ENCODE measurements at places on chromosomes 13 and 19.

GRCh38 chr19:6216996-6217751 lies 62.6 kb downstream of the MLLT1 start:
- DNase-seq = no peak

GRCh38 chr19:16921766-16922591 lies 33.2 kb downstream of the F2RL3 start:
- no peak for DNase-seq

GRCh38 chr13:45269204-45269603 lies 68.4 kb upstream of the KCTD4 start:
- no peak for DNase-seq

DNA sequence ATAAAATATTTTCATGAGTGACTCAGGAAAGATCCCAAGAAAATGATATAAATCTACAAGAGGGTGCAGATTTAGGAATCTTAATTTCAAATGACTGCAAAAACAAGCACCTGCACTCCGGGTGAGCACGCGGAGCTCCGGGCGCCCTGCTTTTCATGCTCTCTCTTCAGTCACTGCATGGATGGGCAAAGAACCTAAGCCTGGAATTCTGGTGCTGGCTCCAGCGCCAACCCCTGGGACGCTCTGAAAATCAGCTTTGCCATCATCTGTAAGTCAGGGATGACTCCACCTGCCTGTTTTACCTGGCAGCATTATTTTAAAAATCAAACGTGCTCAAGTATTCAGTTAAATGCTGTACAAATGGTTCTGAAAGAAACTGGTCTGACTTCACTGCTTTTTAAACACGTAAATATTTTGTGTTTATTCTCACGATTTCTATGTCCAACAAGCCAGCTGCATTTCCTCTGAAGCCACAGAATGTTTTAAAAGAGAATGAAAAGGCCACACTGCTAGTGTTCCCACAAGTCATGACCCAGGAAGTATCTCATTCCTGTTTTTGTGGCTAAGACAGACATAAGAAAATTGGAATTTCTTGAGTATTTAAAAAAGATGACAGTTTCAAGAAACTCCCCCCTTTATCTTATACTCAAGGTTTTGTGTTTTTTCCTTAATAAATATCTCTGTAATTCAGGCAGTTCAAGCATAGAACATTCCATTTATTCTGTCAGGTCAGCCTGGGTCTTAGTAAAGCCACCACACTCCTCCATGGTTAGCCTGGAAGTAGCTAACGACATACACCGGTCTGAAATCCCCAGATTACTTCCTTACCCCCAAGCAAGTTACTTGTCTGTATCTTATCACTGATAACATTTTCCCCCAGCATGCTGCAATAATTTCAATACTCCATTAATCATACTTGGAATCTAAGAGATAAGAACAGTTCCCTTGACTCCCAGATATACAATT lies 81.1 kb downstream of the COL4A1 start:
- DNase-seq = no peak

GRCh38 chr13:110643324-110643723 lies 28.0 kb downstream of the NAXD start:
- DNase-seq = no peak

GRCh38 chr19:33796164-33796875 lies at the start of gene KCTD15:
KCTD15 (plus strand) TSS chr19:33796870; CDS start chr19:33800455, 3,585 bp downstream.
- peak; percentile 37 for DNase-seq

DNA sequence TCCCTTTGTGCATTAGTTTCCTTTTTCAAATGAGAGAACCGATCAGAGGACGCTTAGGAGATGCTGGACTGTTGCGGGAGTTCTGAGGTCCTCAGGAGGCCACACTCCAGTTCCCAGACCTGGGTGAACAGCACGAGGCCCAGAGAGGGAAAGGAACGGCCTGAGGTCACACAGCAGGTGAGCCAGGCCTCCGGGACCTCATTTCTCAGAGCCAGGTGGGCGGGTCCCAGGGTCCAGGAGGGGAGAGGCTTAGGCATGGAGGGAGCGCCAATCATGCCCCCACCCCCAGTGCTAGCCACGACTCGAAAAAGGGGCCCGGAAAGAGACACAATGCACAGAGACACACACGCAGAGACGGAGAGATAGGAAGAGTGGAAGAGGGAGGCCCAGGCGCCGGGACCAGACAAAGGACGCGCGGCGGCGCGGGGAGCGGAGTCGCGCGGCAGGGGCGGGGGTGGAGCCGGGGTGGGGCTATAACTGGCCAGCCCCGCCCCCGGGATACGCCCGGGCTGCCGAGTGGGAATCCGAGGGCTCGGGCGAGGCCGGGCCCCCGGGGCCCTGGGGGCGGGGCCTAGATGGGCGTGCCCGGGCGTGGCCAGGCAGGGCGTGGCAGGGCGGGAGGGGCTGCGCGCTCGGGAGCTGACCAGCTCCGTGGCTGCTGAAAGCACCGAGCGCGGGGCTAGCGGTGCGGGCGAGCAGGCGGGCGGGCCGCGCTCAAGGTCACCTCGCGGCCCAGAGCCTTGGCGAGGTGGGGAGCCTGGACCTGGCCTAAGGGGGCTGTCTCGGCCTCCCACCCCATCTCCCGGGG lies 1.6 kb downstream of the ELAVL3 start:
- DNase-seq = no peak

- no peak for DNase-seq
Measured at GRCh38 chr13:67318860-67319259, 88.7 kb upstream of the PCDH9 start.

DNA sequence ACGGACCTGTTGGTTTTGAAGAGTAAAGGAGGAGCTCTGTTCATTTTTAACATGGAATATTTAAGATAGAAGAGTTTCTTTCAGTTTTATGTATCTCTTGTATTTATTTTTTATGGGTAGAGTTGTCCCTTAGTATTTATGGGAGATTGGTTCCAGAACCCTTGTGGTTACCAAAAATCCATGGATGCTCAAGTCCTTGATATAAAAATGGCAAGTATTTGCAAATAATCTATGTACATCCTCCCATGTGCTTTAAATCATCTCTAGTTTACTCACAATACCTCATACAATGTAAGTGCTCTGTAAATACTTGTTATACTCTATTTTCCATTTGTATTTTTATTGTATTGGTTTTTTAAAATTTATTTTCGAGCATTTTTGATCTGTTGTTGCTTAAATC lies 63.1 kb downstream of the TM9SF2 start:
- DNase-seq = no peak

GRCh38 chr13:29578300-29579085 lies 17.0 kb downstream of the SLC7A1 start:
- DNase-seq = no peak

DNA sequence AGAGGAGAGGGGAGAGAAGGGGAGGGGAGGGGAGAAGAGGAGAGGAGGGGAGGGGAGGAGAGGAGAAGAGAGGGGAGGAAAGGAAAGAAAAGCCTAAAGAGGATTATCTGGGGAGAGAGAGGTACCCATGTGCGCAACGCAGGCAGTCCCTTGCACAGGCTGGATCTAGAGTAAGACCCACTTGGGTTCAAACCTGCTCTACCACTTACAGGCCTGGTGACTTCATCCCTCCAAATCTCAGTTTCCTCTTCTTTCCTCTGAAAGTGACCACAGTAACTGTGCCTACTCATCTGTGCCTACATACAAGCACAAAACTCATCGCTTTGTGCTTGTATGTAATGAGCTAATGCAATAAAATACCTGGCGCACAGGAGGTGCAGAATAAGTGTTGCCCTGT lies 732 bp upstream of the MAP1S start:
- DNase-seq = no peak

- no peak for DNase-seq
Measured at GRCh38 chr13:52879950-52880741, 31.7 kb upstream of the PCDH8 start.

DNA sequence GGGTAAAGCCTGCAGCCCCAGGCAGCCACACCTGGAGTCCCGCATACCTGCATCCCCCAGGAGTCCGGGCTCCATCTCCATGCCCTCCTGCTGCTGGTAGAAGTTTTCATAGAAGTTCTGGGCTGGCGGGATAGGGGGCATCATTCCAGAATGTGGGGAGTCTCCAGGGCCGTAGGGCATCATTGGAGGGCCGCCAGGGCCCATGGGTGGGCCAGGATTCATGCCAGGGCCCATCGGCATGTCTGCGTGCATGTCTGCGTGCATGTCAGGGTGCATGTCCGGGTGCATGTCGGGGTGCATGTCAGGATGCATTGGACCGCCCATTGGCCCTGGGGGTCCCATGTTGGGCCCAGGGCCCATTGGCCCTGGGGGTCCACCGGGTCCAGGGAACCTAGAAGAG lies 23.3 kb upstream of the TMEM160 start:
- no peak for DNase-seq

DNA sequence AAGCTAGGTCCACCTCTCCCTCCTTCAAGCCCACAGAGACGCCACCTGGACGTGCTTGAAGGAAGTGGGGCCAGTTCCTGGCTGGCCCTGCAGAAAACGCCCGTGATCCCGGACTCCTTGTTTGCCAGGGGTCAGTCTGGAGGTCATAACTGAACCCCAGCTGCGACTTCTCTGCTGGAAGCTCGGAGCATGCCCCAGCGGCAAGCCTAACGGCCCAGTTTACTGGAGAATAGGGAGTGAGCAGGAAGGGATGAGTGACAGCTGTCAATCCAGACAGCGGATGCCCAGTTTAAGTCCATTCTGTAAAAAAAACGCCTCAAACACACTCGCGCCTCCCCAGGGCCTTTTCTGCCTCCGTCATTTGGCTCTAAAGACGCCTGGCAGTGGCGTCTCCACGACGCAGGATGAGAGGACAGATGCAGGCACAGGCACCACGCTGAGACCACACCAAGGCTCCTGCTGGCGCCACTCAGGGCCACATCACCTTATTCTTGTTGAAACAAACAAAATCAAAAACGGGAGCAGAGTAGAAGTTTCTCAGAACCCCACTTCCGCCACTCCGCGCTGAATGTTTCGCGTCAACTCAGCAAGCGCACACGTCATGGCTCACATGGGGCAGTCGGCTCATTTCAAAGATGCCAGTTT lies 57.6 kb downstream of the RASA3 start:
- DNase-seq = no peak

DNA sequence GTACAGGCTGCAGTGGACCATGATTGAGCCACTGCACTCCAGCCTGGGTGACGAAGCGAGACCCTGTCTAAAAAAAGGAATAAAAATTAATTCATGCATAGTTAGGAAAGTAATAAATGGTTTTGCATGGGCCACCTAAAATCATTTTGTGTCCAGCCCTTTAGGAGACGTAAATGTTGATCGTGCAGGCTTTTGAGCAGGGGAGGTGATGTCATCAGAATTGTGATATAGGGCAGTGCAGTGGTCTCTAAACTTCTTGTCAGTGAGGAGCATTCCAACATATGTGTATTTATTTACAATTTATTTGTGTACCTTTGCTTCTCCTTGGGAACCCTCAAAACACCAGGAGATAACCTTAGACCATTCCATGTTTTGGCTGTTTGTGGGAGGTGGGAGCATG lies 3.0 kb downstream of the SMARCA4 start:
- DNase-seq = no peak

DNA sequence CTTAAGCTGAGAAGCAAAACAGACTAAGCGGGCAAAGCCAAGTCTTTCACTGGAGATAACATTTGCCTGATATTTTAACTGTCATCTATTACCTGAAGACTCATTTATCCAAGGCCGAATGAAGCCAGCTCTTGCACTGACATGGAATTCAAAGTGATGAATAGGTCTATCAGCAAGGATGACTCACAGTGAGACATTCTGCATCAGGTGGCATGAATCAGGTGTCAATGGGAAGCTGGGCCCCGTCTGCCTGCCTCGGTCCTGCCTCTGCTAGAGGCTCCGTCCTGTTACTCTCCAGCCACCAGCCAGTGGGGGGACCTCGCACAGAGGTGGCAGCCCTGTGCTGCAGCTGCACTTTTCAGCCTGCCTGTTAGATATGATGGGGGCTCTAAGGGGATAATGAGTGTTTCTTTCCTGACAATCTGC lies 23.5 kb downstream of the STARD13 start:
- DNase-seq = no peak

DNA sequence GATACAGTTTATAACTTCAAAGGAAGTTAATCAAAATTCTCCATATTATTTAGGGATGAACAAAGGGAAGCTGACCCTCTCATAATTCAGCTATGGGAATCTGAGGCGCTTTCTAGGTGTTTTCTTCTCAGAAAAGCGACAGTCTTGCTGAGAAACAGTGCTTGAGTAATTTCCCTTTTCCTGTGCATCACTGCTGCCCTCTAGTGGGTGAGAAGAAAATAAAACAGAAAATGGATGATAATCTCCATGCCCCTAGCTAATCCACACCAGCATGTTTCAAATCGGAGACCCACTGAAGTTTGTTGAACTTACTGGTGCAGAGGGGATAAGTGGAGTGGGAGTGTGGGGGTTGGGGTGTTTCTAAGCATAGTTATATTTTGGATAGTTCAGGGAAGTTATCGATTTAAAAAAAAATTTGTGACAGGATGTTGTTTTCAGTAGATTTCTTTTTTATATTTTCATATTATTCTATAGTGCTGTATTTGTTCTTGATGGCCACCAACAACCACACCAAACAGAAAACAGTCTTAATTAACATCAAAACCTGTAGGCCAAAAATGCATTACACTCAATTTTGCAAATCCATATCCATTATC lies 21.4 kb downstream of the LCP1 start:
- DNase-seq = peak; percentile 53

GRCh38 chr13:77696879-77697216 lies 639 bp upstream of the SLAIN1 start:
- DNase-seq = no peak

- peak; percentile 36 for DNase-seq
Measured at GRCh38 chr13:49292742-49293486, 45.2 kb downstream of the CDADC1 start.

- no peak for DNase-seq
Measured at GRCh38 chr19:38378866-38379265, 4.5 kb downstream of the PSMD8 start.

- DNase-seq = no peak
Measured at GRCh38 chr13:111844682-111845081, 222.3 kb upstream of the SOX1 start.

- no peak for DNase-seq
Measured at GRCh38 chr19:2280633-2281264, 1.2 kb downstream of the PEAK3 start.

DNA sequence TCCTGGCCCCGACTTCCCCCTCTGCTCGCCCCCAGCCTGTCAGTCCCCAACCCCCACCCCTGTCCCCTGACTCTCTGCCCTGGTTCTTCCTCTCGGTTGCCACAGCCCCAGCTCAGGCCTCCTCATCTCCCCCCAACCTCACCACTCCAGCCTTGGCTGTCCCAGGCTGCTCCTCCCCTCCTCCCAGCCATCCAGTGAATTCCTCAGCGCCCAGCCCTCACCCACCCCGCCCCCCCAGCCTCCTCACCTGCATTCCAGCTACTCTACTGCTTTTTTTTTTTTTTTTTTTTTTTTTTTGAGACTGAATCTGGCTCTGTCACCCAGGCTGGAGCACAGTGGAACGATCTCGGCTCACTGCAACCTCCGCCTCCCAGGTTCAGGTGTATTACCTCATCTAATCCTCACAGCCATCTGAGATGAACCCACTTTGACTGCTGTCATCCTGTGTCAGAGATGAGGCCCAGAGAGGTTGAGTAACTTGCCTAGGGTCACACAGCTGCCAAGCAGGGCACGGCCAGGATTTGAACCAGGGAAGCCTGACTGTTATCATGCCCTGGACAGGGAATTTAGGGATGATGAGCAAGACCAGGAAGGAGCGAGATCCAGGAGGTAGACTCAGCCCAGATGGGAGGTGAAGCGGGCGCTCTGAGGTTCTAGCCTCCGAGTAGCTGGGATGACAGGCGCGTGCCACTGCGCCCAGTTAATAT lies 2.6 kb downstream of the SULT2B1 start:
- no peak for DNase-seq

- DNase-seq = no peak
Measured at GRCh38 chr13:20414546-20415305, 110.9 kb downstream of the CRYL1 start.

GRCh38 chr13:25771641-25772478 lies 280.0 kb downstream of the SHISA2 start:
- DNase-seq = no peak
